Fibroblast of skin of abdomen (primary cell): ENCODE measurements at places on chromosomes 12 and 14.

DNA sequence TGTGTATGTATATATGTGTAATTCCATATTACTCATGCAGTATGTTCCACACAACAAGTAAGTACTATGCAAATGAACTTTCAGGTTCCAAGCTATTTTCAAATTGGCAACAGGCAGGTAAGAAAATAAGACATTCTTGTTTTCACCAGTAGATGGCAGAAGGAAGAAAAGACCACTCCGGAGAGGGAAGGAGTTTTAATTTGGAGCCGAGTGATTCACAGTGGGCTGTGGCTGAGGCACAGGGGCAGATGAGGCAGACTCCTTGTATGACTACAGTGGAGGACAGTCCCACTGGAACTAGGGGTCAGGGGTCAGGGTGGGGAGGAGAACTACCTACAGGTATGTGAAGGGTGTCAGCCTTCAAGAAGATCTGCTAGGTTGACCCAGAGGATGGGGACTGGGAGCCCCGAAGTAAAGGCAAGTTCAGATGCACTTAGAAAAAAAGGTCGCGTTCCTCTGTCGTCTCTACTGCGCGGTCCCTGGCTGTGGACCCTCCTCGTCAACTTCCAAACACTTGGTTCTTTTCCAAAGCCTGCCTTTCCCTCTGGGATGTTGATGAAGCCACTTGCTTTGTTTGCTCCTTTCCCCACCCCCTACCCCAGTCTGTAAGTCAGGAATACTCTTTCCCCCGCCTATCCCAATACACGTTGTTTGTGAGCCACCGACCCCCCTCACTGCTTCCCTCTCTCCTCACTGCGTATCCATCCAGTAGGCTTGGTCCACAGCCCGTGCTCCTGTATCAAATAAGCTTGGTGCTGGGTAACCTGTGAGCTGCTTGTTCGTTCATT lies 24.1 kb downstream of the DDX47 start:
- peak; percentile 74 for DNase-seq

DNA sequence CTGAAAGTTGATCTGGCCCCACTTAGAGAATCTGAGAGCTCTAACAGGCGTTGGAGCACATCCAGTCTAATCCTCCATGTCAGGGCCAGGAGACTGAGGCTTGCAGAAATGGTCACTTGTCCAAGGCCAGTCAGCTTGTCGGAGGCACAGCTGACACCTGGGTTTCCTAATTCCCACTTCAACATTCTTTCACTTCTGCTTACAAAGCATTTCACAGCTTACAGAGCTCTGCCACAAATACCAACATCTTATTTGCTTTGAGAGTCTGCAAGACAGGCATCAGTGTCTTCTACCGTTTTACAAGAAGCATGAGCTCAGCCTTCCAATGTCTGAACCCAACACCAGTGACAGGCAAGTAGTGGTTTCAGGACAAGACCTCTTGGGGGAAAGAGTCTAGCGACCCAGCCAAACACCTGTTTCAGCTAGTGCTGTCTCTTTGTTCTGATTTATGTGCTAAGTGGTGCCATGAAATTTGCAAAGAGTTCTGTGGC lies 31.8 kb downstream of the ISCA2 start:
- no peak for DNase-seq

GRCh38 chr14:102096569-102097188 lies 9.8 kb upstream of the HSP90AA1 start:
- peak; percentile 79 for DNase-seq

GRCh38 chr14:94343238-94344005 lies 20.3 kb upstream of the SERPINA6 start:
- no peak for DNase-seq

DNA sequence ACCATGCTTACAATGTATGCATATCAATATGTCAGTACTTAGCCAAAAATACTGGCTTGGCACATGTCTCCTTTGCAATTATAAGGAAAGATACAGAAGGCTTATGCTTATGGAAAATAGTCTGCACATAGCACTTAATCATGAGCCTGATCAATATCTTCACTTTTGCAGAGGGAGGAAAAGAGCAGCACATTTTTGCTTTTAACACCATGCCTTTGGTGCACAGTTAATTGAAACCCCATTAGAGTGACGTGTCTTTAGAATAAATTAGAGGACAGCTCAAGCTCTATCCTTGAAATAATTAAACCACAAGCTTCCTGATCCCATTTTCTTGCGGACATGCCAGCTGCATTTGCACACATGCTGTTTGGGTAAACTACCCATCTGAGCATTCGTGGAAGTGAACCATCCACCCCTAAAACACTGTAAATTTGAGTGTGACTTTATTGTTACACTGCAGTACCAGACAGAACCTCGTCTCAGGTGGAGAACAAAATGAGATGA lies 839.9 kb upstream of the MGAT4C start:
- DNase-seq: peak; percentile 24

GRCh38 chr12:43676183-43676813 lies 82.3 kb downstream of the PUS7L start:
- DNase-seq: no peak

GRCh38 chr12:63846238-63846967 lies 1.9 kb downstream of the SRGAP1 start:
- DNase-seq: no peak

- no peak for DNase-seq
Observed at GRCh38 chr12:113391650-113392337, 11.9 kb downstream of the SDS start.

GRCh38 chr12:75831402-75831801 lies 200.2 kb downstream of the PHLDA1 start:
- DNase-seq: peak; percentile 25

DNA sequence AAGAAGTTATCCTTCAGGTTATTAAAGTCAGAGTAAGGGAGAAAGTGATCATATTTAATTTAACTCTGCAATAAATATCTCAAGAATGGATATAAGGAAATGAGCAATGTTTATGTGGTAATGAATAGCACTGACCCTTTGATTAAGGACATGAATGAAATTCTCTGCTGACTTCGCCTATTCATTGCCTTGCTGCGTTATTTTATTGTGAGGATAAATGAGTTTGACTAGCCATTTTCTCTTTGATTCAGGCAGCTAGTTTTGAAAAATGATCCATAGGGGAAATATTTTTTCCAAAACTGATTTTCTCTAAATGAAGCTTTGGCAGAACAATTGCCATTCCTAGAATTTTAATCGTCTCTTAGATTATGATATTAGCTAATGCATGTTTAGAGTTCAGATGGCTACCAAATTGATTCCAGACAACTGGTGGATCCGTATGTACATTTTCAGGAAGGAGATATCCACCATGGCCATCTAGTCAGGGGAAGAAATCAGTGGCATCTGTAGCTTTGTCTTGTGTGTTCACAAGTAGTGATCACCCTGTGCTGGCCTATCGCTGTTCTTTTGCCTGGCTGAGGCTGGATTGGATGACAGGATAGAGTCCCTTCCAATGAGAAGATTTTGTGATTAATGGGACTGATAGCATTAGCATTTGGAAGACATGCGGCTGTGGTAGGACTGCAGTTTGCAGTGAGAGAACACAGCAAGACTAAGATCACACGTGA lies 302.3 kb upstream of the RGS6 start:
- DNase-seq: peak; percentile 50

GRCh38 chr12:103827911-103828391 lies 13.1 kb downstream of the NT5DC3 start:
- no peak for DNase-seq

GRCh38 chr14:83419420-83419819 lies 1885.8 kb upstream of the SEL1L start:
- DNase-seq: no peak

DNA sequence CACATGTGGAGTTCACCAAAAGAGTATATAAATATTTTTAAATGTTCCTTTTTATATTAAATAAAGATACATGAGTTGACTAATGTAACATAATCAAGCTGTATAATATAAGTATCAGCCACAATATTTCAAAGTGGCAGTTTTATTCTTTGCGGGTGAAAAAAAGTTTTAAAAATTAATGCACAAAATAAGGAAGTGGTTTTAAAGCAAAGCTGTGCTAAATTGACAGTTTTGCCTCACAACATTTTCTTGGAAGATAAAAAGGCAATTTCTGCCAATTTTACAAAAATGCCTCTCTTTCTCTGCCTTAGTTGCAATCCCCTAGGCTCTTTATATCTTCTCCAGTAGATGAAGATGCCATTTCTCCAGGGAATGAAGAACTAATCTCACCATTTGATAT lies 719.1 kb downstream of the C12orf50 start:
- no peak for DNase-seq

DNA sequence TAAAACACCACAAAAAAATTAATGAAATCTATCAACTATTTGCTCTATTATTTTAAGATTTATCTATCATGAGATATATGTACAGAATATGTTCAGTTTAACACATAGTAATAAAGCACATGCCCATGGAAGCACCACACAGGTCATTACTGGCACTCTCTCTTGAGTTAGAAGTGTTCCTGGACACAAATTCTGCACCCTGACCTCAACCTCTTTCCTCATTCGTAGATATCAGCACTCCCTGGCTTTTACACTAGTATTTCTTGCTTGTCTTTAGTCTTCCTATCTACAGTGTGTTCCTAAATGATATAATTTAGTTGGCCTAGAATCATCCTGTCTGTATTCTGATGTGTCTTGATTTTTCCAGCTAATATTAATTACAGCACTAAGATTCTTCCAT lies 321.0 kb upstream of the SOX5 start:
- no peak for DNase-seq

DNA sequence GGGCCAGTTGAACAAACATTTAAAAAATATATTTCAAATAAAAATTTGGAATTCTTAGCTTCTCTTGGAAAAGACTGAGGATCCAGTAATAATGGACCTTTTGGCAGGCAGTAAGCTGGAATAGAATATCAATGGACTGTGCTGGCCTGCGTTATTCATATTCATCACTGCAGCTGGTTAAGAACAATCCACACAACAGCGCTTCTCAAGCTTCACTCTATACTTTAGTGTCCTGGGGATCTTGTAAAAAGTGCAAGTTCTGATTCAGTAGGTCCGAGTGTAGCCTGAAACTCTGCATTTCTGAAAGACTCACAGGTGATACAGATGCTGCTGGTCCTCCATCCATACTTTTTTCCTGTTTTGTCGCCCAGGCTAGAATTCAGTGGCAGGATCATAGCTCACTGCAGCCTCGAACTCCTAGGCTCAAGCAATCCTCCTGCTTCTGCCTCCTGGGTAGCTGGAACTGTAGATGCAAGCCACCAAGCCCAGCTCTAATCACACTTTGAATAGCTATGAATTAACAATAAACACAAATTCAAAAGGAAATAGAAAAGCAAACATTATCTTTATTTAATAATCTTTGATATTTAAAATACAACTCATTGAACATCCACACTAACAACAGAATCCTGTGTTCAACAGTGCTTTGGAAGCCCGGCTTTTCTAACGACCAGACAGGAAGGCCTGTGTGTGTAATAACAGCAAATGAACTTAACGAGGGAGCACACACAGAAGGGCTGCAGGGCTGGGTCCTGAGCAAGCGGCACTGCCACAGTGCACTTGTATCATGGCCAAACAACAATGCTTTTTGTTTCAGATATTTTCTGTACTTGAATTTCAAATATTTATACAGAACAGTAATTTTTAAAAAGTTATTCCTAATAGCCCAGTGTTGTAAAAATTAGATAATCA lies 18.4 kb upstream of the TRIP11 start:
- no peak for DNase-seq

GRCh38 chr14:56299306-56299984 lies 181.2 kb downstream of the PELI2 start:
- DNase-seq: peak; percentile 17

GRCh38 chr12:17976202-17976601 lies 113.8 kb downstream of the RERGL start:
- DNase-seq: no peak

DNA sequence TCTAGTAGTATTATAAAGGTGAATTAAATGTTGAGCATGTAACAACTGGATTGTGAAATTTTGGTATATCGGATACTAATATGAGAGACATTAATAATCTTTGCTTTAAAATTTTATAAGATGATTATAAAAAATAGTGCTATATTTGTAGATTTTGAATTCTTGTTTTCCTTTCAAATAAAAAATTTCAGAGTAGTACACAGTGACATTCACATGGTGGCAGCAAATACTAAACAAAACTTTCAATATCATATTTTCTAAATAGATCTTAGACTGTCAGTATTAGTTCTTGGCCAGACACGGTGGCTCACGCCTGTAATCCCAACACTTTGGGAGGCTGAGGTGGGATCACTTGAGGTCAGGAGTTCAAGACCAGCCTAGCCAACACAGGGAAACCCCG lies 166.0 kb downstream of the NAV3 start:
- no peak for DNase-seq

- no peak for DNase-seq
Observed at GRCh38 chr12:106897082-106897481, 58.6 kb upstream of the TMEM263 start.

GRCh38 chr14:23125933-23126524 lies 7.0 kb upstream of the CEBPE start:
- DNase-seq: no peak

- DNase-seq: peak; percentile 88
Observed at GRCh38 chr12:106248312-106248845, 559 bp upstream of the CKAP4 start.

DNA sequence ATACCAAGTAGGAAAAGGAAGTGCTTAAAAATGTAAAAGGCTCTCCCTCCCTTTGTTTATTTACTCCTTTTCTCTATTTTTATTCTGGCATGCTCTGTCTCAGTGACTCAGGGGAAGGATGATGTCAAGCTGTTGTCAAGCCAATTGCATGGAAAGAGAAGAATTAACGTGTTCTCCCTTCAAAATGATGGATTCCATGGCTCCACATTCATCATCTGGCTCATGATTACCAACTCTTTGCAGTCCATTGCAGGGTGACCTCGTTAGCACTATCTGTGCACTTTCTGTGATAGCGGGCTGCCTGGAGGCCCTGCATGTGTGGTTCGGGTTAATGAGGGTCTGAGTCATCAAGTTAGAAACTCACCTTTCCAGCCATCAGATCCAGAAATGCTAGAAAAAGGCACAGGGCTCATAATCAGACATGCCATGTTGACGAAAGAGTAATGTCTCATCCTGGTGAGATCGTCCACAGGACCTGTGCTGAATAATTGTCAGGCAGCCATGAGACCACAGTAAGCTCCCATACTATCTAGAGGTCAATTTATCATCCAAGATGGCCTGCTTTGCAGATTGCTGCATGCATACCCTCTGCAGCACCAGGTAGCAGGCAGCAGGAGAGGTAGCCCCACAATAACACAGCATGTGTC lies 79.2 kb upstream of the BTG1 start:
- peak; percentile 50 for DNase-seq

GRCh38 chr14:93410893-93411292 lies 19.8 kb upstream of the UNC79 start:
- DNase-seq: no peak

GRCh38 chr14:23248601-23249000 lies 10.9 kb downstream of the RNF212B start:
- no peak for DNase-seq

GRCh38 chr12:121061831-121062230 lies 22.8 kb upstream of the OASL start:
- peak; percentile 3 for DNase-seq

- peak; percentile 32 for DNase-seq
Observed at GRCh38 chr12:104699489-104700190, 242.9 kb downstream of the CHST11 start.
